ENCODE measurements at places on chromosomes 1 and 21. TPM values are rescaled to one million over a fixed set of nuclear protein-coding genes. Genes with fewer than 3 reads are reported as not detected.

VHLL gene
- total RNA-seq, result not detected

CCDC181 gene
- 4.8 TPM for total RNA-seq

GRCh38 chr21:27690426-27690825 lies 723.5 kb upstream of the ADAMTS5 start:
- DNase-seq, result peak; percentile 96

S100A1 gene
- total RNA-seq, result 1.8 TPM

- DNase-seq, result no peak
Measured at GRCh38 chr1:154661110-154661509, 53.1 kb upstream of the ADAR start.
